ENCODE measurements at places on chromosomes 2 and 18. TPM values are rescaled to one million over a fixed set of nuclear protein-coding genes. Genes with fewer than 3 reads are reported as not detected.
A peak's percentile ranks its signal among the peaks of the same experiment; 100 is the strongest.

- DNase-seq = peak; percentile 9
Measured at GRCh38 chr18:60981682-60982328, 351.4 kb upstream of the CDH20 start.

DNA sequence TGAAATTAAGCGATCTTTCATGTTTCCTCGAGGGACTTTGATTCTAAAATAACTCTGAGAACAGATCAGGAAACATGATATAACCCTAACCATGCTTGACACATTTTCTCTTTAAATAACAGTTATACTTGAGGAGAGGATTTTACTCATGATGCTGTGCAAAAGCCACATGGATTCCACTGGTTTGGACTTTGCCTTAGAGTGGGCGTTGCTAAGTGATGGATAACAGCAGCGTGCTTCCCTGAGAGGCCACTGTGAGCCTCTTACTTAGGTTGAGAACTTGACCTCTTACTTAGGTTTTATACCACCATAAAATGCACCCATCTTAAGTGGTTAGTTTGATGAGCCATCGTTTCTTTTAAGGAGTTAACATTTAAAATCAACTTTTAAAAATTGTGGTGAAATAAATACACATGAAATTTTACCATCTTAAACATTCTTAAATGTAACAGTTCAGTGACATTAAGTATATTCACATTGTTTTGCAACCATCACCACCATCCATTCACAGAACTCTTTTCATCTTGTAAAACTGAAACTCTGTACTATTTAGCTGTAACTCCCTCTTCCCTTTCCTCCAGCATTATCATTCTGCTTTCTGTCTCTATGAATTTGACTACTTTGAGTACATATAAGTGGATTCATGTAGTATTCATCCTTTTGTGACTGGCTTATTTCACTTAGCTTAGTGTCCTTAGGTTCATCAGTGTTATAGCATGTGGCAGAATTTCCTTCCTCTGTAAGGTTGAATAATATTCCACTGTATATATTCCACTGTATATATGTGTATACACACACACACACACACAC is 22.6 kb downstream of the ANXA4 start:
- no peak for DNase-seq

DNA sequence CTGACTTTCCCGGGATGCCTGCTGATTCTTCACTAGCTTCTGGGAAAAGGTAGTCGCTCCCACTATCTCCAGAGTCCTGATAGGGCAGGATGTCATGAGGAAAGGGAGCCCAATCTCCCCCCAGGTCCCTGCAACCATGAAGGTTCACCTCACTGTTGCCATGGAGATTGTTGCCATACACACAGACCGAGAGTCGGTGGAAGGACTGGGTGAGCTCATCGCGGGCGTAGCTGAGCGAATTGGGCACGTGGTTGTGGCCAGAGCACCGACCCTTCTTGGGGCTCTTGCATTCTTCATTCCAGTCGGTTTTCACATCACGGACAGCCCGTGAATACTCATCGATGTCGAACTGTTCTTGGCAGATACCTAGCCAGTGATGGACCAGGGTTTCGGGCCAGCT is 97.4 kb downstream of the MEP1B start:
- DNase-seq = no peak

- no peak for DNase-seq
Measured at GRCh38 chr2:107592280-107592624, 234.4 kb upstream of the RGPD4 start.

- DNase-seq = no peak
Measured at GRCh38 chr2:178070824-178071223, 1.8 kb downstream of the PDE11A start.

DNA sequence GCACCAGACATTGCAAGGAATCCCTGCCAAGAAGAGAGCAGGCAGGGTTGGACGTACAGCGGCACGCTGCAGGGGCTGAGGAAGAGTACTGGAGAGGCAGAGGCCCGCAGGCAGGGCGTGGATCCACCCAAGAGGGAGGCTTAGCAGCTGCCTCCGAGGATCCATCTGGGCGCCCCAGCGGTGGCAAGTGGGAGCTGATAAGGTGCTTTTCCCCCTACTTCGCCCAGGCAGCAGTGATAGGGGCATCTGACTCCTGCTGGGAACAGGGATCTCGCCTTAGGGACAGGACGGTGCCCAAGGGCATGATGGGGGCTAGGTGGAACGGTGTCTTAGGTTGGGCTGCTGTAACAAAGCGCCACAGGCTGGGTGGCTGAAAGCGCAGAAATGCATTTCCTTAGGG is 67.4 kb upstream of the HS6ST1 start:
- DNase-seq = no peak

GRCh38 chr2:14401873-14402272 is 230.6 kb upstream of the LRATD1 start:
- DNase-seq = peak; percentile 71

TYMS gene
- 22.1 TPM for total RNA-seq

DNAH7 gene
- total RNA-seq = 2.1 TPM

Data from kidney epithelial cell (primary cell).